NCI-H460 (cell line): ENCODE measurements at places on chromosomes 16 and 17. TPM values are rescaled to one million over a fixed set of nuclear protein-coding genes. Genes with fewer than 3 reads are reported as not detected.
A peak's percentile ranks its signal among the peaks of the same experiment; 100 is the strongest.

GRCh38 chr16:3876160-3876559 is 4.4 kb downstream of the CREBBP start:
- DNase-seq: no peak

GRCh38 chr16:23060458-23061320 is 88.6 kb downstream of the USP31 start:
- DNase-seq: peak; percentile 68

- no peak for DNase-seq
Measured at GRCh38 chr16:87040169-87041117, 276.7 kb downstream of the C16orf95 start.

- DNase-seq: no peak
Measured at GRCh38 chr16:66984892-66985311, 3.5 kb upstream of the CES4A start.

DNA sequence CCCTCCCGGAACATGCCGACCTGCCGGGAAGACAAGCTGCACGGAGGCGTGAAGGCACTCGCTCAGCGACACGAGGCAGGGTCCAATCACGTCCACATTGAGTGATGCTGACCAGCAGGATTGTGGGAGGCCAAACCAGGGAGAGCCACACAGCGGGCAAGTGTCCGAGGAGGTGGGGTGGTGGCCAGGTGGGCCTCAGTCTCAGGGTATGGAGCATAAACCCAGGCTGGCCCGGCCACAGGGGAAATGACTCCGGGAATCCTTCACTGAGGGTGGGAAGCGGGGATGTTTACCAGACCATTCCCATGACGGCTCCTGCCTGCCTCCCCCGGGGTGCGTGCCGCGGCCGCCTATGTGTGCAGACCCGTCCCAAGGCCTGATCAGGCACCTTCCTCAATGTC is 62.5 kb downstream of the RPH3AL start:
- no peak for DNase-seq

- no peak for DNase-seq
Measured at GRCh38 chr16:84726669-84727467, 27.1 kb downstream of the USP10 start.

GRCh38 chr17:47240806-47241205 is 12.8 kb upstream of the ITGB3 start:
- DNase-seq: no peak

- no peak for DNase-seq
Measured at GRCh38 chr16:27999687-28000086, 63.8 kb downstream of the GSG1L start.

GRCh38 chr17:6608321-6608720 is 32.2 kb downstream of the KIAA0753 start:
- no peak for DNase-seq

- DNase-seq: peak; percentile 61
Measured at GRCh38 chr16:83956336-83957289, 3.6 kb downstream of the OSGIN1 start.

The TBC1D3H gene
- not detected in 2 replicates for total RNA-seq

The EME1 gene
- 8.4 and 14.1 TPM in 2 replicates for total RNA-seq

The MYOCD gene
- 0.02 TPM in 1 of 2 replicates, not detected in the other for total RNA-seq

The LITAFD gene
- 0.10 TPM in 1 of 2 replicates, not detected in the other for total RNA-seq
